ENCODE measurements at places on chromosomes 6 and 20.

GRCh38 chr6:47134476-47135189 lies 92.5 kb upstream of the ADGRF1 start:
- peak; percentile 92 for DNase-seq

DNA sequence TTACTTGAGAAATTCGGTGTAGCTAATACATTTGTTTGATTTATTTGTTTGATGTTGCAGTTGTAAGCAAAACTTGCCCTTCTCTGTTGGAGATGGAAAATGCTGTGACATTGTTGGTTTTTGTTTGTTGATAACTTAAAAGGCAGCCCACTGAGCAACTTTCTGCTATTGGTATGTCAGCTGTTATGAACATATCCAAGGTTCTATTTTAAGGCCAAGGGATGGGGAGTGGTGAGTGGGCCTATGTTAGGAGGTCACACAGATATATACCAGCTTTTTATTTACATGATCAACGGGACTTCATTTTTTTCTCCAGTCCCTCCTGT lies 5.7 kb downstream of the QKI start:
- no peak for DNase-seq

DNA sequence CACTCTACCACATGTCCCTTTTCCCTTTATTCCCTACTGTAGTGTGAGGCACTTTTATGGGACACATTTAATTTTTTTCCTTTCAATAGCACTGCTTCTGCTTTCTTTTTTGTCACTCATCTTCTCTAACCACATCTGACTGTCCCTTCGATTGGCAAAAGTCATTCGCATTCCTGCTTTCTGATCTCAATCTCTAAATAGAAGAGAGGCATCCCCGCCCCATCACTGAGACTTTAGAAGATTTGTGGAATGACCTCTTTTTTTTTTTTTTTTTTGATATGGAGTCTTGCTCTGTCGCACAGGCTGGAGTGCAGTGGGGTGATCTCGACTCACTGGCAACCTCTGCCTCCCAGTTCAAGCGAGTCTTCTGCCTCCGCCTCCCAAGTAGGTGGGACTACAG lies 9.1 kb downstream of the ZNF292 start:
- DNase-seq = no peak

- no peak for DNase-seq
Observed at GRCh38 chr20:20466341-20466879, 98.5 kb downstream of the INSM1 start.

DNA sequence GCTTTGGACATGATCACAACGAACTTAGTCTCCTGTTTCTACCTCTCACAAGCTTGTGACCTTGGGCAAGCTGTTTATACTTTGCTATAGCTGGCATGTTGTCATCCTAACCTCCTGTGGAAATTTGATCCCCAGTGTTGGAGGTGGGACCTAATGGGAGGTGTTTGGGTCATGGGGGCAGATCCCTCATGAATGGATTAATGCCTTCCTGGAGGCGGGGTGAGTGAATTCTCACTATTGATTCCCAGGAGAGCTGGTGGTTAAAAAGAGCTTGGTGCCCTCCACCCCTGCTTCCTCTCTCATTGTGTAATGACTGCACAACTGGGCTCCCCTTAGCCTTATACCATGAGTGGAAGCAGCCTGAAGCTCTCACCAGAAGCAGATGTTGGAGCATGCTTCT lies 228.9 kb downstream of the HIVEP2 start:
- no peak for DNase-seq

DNA sequence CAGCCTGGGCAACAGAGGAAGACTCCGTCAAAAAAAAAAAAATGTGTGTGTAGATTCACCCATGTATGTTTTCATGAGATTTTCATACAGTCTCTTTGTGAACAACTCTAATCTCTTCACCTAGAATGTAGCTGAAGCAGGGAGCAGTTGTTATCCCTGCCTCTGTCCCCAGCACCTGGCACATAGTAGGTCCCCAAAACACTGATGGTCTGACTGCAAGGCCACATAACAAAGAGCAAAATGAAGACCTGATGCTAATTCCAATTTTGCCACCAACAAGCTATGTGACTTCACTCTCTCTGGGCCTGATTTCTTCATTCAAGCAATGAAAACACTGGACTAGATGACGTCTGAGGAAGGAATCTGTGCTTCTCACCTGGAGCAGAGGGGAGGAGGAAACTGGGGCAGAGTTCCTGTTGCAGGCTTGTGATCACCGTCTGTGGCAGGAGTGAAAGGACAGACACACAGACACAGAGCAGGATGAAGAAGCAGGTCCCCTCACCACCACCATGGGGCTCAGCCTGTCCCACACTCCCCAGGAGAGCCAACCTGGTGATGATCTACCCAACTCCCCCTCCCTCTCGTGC lies 4.6 kb downstream of the SLC44A4 start:
- no peak for DNase-seq

DNA sequence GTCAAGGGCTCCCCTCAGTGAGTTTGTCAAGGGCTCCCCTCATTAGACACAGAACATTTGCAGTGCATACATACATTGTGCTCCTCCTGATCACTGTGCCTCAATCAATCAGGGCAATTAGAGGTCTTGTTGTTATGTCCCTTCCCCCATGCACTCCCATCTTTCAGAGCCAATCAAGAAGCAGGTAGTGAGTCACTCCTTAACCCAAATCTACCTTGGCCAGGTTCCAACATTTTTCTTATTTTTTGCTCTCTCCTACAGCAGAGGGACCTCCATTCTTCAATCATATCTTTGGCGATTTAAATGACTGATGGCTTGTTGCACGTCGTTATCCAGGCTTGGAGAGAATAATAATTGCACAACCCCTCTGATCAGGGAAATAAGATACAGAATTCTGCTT lies 409.9 kb upstream of the SPTLC3 start:
- DNase-seq = no peak

DNA sequence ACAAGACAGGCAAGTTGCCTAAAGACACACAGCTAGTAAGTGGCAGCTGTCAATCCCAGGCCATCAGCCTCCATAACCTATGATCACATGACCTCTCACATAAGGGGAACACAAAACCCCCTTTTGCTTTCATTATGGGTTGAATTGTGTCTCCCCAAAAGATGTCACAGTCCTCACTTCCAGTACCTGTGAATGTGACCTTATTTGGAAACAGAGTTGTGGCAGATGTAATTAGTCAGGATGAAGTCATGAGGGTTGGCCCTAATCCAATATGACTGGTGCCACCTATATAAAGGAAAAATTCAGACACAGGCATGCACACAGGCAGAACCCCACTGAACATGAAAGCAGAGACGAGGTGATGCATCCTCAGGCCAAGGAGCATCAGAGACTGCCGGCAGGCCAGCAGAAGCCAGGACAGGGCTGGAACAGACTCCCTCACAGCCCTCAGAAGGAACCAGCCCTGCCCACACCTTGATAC lies 33.6 kb downstream of the GFOD1 start:
- no peak for DNase-seq

- no peak for DNase-seq
Observed at GRCh38 chr20:60233018-60233630, 274.9 kb downstream of the CDH26 start.

DNA sequence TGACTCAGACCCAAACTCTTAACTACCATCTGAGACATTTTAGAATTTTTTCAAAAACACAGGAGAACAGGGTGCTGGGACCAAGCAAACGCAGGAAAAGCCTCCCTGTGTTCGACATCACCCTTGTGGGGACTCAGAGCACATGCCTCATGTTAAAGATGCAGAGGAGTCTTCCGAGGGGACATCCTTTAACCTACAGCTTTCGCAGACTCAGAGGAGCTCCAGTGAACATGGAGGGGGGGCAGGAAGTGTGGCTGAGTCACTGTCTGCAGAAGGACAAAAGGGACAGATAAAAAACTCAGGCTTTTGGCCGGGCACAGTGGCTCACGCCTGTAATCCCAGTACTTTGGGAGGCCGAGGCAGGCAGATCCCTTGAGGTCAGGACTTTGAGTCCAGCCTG lies 15.1 kb downstream of the BMP7 start:
- no peak for DNase-seq

DNA sequence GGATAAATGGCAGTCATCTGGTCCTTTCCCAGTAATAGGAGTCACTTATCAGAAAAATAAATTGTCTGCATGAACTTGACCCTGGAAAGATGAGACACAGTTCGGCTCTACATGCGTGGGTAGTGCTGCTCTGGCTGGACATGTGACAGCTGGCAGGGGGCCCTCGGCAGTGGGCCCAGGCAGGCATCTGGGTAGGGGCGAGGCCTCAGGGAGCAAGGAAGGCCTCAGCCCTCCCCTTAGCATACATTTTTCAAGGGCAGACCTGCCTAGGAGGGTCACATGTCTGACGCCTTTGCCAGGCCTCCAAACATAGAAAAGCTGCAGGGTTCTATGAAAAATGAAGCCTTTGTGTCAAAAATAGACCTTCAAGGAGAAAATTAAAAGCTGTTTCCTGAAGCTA lies 12.8 kb upstream of the ILRUN start:
- DNase-seq = no peak

GRCh38 chr20:37471741-37472235 lies 49.3 kb upstream of the NNAT start:
- no peak for DNase-seq

DNA sequence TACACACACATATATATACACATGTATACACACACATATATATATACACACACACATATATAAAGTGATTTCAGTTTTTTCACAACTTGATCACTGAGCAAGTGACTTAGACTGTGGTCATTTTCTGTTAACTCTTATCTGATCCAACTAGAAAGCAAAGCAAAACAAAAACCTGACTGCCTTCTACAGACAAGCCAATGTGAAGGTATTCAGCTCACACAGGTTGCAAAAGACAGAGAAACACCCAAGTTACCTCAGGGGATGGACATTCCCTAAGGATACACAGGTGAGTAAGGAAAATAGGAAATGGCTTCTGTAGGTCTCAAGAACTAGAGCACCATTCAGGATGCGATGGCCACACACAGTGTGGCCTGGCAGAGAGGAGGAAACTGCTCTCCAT lies 58.4 kb upstream of the IER3 start:
- DNase-seq = no peak

GRCh38 chr6:1554141-1554475 lies 55.6 kb upstream of the FOXC1 start:
- no peak for DNase-seq

- DNase-seq = no peak
Observed at GRCh38 chr6:155185544-155185943, 78.3 kb upstream of the CLDN20 start.

DNA sequence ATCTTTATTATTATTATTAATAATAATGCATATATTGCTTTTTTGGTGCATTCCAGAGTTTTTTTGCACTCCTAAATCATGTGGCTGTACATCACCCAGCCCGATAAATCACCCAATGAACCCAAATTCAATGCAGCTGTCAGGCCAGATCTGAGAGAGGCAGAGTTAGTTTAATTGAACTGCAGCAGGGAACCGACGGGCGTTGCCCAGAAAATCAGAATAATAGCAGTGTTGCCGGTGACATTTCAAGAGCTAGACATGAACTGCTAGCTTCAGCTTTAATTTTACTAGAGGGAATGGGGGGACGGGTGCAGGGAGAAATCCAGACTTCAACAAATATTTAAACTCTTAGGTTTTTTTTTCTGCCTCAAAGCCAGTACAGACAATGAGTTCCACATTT lies 135.0 kb downstream of the CLIC5 start:
- DNase-seq = no peak

- no peak for DNase-seq
Observed at GRCh38 chr20:24633026-24633425, 163.6 kb downstream of the SYNDIG1 start.

GRCh38 chr6:112443179-112444065 lies 96.3 kb downstream of the RFPL4B start:
- no peak for DNase-seq

GRCh38 chr6:93358435-93358834 lies 60.9 kb downstream of the EPHA7 start:
- DNase-seq = no peak

DNA sequence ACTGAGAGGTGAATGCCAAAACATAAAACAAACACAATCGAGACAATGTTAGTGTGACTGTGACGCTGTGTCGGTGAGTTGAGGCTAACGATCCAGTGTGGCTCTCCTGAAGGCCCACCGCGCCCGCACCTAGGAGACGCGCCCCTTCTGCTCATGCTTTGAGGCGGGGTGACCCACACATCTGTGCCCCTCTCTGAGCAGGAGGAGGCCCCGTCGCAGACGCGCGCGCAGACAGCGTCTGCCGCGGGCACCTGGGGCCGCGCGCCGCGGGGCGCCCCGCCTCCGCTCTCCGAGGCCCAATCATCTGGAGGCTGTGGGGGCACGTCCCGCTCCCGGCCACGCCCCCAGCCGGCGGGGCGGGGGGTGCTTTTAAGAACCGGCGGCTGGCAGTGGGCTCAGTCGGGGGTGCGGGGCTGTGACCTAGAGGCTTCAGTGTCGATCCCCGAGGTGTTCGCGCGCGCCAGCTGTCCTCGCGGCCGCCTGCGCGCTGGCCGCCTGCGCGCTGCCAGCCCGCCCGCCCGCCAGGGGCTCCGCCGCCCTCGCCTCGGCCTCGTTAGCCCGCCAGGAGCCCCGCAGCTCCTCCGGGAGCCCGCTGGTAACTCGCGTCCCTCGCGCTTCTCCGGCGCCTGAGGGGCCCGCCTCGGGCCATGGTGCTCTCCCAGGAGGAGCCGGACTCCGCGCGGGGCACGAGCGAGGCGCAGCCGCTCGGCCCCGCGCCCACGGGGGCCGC lies at the start of gene SLC16A10:
Gene SLC16A10, plus strand, starts transcription at position 398 of the 730 bp plus-strand sequence. Its CDS starts 250 bp downstream, at position 648.
- DNase-seq = no peak

GRCh38 chr6:134523903-134524650 lies 206.2 kb upstream of the SGK1 start:
- DNase-seq = no peak

DNA sequence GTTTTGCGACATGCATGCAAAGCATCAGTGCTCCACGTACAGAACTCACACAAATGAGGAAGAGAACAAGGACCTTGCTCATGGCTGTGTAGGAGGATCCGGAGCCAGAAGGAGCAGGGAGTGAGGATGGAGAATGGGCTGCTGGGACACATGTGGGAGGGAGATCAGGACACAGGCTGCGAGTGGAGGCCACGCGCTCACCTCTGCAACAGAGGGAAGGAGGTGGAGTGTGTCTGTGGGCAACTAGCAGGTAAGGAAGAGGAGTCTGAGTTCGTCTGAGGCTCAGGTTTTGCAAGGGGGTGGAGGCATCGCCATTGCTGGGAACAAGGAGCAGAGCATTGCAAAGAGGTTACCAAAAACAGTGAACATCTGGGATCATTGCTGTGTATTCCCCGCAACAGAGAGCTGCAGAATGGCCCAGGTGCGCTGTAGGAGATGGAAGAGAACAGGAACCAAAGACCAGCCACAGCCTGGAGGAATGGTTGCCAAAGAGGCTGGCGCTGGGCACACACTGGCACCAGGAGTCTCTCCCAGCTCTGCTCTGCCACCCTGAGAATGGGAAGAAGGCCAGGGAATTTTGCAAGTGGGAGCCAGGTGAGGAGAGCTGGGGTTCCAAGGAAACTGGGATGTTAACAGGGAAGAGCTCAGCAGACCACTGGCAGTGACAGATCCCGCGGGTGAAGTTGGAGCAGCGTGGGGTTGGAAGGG lies 90.0 kb upstream of the RPS6KA2 start:
- DNase-seq = no peak

GRCh38 chr6:108198761-108199498 lies 33.1 kb downstream of the NR2E1 start:
- no peak for DNase-seq
